ENCODE measurements at places on chromosomes 3 and 15.

GRCh38 chr15:78469031-78469430 is 31.0 kb downstream of the IREB2 start:
- no peak for DNase-seq

GRCh38 chr3:15535732-15536131 is 14.2 kb upstream of the COLQ start:
- DNase-seq, result no peak

GRCh38 chr3:113668015-113668414 is 28.4 kb downstream of the USF3 start:
- DNase-seq, result no peak

DNA sequence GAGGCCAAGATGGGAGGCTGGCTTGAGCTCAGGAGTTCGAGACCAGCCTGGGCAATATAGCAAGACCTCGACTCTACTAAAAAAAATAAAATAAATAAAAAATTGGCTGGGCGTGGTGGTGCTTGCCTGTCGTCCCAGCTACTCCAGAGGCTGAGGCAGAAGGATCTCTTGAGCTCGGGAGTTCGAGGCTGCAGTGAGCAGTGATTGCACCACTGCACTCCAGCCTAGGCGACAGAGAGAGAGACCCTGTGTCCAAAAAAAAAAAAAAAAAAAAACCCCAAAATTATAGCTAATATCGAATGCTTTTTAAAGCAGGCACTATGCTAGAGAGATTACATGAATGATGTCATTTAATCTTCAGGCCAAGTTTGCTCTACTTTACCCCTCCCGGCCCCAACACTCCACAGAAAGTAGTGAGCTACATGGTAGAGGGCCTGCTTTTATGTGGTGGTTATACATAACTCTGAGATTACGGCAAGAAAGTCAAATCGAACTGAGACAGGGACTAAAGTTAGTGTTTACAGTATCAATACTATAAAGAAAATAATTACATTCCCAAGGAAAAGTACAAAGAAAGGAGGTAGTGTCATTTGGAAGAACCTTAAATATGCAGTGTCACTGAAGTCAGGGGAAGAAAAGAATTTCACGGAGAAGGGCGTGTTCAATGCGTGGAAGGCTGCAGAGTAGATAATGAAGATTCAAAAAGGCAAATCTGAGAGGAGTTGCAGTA is 1.1 kb downstream of the ADPGK start:
- no peak for DNase-seq

DNA sequence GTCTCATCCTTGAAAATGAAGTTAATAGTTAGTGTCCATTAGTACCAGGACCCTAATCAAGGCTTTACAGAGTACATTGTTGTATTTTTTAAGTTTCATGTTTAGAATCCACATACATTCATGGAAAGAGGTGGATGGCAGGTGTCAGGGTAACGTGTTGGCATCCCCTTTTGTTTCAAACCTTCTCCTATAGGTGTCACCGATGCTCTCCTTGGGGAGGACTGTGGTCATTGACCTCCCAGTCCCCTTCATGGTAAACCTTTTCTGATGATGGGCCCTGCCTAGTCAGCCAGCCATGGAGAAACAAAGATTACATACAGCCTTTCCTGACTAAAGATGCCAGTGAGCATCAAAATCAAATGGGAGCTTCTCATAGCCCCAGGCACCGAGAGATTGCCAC is 574.8 kb downstream of the AGBL1 start:
- DNase-seq, result no peak

Measured in NCI-H1417 treated with DMSO at 0.1 percent for 48 hours (cell line).